ENCODE measurements at places on chromosomes 7 and 10.

GRCh38 chr10:133489816-133490588 lies 36.3 kb downstream of the SCART1 start:
- DNase-seq, result no peak

DNA sequence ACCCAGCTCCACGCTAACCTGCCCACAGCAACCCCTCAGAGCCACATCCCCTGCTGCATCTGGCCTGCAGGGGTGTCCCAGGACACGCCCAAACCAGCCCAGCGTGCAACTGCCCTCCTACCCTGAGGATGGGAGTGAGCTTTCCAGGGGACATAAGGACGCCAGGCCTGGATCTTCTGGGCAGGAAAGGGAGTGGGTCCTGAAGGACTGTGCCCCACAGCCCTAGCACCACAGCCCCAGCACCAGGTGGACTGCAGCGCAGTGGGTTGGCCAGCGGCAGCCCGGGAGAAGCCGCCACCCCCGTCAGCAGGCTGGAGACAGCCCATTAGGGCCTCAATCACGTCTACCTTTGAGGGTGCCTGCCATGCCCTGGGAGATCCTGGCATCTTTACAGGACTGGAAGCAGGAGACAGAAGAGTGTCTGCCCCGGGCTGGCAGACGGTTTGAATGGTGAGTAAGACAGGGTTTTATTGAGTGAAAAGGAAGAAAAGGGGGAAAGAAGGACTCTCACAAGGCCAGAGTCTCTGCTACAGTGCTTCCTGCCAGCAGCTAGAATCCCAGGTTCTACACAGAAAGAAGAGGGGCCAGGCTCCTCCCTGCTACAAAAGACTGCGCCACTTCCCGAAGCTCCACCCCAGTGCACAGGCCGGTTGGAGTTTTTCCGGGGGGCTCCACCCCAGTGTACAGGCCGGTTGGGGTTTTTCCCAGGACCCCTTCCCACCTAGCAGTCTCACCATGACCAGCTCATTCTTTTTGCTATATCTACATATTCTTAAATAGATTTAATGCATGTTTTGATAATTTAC lies 69.8 kb upstream of the KCTD7 start:
- no peak for DNase-seq

DNA sequence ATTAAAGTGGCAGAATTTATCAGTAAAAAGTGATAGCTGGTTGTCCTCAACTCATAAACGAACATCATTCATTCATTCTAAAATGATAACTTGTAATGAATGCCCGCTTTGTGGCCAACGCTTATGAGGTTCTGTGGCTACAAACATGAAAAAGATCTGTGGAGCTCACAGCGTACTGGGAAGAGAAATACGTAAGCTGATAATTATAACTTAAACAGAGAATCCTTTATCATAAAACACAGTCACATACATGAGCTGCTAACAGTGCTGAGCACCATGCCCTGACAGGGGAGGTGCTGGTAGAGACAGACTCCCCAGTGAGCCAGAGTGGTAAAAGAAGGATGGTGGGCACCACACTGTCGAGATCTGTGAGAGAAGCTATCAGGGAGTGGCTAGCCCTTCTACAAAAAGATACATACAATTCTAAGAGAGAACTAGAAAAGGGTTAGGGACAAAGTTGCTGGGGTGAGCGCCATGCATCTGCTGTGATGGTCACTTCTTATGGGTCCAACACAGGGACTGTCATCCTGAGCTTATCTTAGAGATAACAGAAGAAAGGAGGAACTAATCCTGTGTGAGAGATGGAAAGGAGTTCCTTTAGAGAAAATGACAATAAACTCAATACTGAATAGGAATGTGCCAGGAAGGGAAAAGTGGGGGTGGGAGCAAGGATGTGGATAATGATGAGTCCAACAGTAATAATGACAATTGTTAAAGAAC lies 106.7 kb downstream of the USP6NL start:
- no peak for DNase-seq

- no peak for DNase-seq
Observed at GRCh38 chr7:65812281-65812680, 60.6 kb upstream of the VKORC1L1 start.

DNA sequence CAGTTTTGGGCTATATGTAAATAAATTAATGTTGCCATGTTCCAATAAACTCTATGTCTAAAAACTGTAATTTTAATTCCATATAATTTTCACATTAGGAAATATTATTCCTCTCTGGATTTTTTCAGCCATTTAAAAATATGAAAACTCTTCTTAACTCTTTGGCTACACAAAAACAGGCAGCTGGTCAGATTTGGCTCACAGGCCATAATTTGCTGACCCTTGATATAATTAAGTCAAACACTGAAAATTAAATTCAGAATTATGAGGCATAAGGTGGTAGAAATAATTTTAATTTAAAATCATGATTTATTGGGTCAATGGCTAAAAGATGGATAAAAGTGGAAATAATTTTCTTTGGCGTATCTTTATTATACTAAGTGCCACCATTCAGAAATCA lies 167.0 kb upstream of the ETV1 start:
- DNase-seq, result no peak

- no peak for DNase-seq
Observed at GRCh38 chr10:813286-813685, 118.2 kb downstream of the LARP4B start.

DNA sequence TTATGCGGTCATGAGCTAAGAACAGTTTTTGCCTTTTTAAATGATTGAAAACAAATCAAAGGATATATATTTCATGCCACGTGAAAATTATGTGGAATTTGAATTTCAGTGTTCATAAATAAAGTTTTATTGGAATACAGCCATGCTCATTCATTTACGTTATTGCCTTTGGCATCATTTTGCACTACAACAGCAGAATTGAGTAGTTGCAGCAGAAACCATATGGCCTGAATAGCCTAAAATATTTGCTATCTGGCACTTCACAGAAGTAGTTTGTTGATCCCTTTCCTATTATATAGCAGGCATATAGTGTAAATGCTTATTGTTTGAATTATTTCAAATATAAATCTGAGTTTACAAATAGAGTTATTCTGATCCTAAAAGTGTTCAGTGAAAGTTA lies 59.7 kb downstream of the AUTS2 start:
- no peak for DNase-seq

- no peak for DNase-seq
Observed at GRCh38 chr10:14724931-14725330, 49.8 kb downstream of the FAM107B start.

GRCh38 chr7:44172352-44172751 lies 16.9 kb downstream of the GCK start:
- no peak for DNase-seq

- DNase-seq, result no peak
Observed at GRCh38 chr7:27516421-27516820, 146.3 kb downstream of the HIBADH start.

- no peak for DNase-seq
Observed at GRCh38 chr10:4947039-4947634, 16.1 kb upstream of the AKR1C1 start.

- no peak for DNase-seq
Observed at GRCh38 chr10:54148508-54148907, 652.5 kb downstream of the PCDH15 start.

GRCh38 chr10:91700273-91700672 lies 67.4 kb upstream of the PPP1R3C start:
- no peak for DNase-seq

Data from activated T-helper 1 cell treated with Interleukin-2 at 50 U/mL for 16 hours (primary cell).